Colonic mucosa (tissue), 4 donors: ENCODE measurements at places on chromosomes 2 and 18.
A peak's percentile ranks its signal among the peaks of the same experiment; 100 is the strongest.

DNA sequence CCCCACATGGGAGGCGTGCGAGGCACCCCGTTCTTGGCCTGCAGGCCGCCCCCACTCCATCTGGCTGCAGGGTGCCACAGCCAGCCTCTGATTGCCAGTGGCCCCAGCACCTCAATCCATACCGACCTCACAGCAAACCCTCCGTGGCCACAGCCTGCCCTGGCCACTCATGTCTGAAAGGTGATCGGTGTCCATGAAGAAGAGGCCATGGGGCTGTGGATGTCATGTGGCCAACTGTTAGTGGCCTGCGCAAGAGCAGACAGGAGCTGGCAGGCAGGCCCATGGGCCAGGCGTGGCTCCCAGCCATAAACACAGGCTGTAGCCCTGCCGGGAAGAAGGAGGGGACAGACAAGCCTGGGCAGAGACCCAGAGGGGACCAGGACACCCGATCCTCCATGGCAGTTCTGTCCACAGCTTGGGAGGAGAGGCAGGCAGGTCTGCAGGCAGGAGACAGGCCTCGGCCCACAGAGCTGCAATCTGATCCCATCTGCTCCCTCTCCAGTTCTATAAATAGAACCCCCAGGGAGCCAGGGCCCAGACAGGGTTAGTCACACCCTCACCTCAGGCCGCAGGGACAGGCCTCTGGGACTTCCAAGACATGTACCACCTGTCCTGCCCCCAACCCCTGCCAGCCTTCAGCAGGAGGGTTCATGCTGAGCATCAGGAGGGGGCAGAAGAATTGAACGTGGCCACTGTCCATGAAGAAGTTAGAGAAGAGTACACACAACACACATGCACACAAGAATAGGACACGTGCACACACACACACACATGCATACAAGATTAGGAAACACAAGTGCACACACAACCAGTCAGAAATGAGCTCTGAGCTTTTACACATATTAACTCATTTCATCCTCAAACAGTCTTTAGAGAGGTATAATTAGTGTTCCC, 16.9 kb downstream of the STEAP3 start:
- DNase-seq = peak; percentile 65

DNA sequence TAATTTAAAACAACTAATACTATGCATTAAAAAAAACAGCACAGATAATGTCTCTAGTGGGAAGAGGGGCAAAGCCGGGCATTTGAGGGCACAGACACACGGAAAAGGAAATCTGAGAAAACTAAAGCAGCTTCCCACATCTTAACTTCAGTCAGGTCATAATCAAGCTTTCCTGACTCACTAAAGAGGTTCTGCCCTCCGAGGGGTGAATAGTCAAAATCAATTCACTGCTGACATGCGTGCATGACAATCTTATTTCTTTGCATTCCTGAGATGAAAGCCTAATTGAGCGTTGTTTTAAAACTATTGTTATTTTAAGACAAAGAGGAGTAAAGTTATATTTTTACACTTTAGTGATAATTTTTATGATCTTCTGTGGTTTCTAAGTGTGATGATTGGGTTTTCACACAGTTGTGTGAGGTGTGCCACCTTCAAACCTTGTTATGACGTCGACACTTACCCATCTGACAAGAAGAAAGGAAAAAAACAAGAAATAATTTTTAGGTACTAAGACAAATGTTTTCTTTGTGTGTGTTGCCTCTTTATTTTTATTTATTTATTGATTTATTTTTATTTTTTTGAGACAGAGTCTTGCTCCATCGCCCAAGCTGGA, 90.9 kb downstream of the GATA6 start:
- DNase-seq = no peak

DNA sequence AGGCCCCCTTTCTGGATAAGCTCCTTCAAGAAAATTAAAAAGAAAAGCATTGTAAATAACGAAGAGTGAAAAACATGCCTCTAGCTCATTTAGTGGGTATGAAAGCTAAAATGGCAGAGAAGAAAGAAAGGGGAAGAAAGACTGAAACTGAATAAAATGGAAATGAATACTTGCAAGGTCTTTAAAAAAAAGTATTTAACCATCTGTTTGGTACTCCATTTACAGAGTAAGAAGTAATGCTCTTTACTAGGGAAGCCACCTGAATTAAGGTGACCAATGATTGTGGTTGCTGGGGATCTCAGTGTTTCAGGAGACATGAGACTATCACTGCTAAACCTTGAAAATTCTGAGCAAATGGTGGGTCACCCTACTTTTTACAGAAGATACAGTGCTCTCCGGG, 17.7 kb upstream of the ARL5A start:
- DNase-seq = no peak

DNA sequence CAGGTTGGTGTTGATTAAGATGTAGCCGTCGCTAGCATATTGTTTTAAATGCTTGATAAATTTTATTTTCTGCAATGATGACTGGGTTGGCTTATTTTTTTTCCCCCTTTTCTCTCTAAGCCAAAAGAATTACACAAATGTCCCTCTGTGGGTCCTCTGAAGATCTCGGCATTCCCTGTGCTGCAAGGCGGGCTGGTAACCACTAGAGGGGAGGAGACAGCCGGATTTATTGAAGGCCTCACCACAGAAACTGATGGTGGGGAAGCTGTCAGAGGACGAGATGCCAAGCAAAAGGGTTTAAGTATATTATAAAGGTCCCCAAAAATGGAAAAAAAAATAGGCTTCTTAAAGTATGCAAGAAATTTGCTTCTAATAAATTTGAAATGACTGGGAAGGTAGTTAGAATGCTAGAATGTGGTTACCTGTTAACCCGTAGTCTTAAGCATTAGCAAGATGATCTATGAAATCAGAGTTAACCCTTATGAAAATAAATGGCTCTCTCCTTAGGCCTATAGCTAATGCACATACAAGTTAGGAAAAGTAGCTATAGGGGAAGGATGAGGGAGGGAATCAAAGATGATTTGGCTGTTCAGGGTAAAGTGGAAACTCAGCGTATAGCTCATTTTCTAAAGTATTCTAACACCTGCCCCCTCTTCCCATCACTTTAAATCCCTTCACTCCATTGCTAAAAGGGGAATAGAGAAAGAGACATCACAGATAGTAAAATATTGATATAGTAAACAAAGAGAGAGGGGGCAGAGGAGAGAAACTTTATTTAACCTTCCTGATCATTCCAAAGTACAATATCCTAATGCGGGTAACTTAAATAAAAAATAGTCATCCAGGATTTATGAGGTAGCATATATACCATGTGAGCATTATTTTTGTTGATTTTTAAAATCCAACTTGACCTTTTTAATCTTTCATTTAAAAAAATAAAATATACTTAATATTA, 894.5 kb upstream of the POU3F3 start:
- no peak for DNase-seq

GRCh38 chr2:136248242-136248641, 130.3 kb upstream of the CXCR4 start:
- DNase-seq = no peak

DNA sequence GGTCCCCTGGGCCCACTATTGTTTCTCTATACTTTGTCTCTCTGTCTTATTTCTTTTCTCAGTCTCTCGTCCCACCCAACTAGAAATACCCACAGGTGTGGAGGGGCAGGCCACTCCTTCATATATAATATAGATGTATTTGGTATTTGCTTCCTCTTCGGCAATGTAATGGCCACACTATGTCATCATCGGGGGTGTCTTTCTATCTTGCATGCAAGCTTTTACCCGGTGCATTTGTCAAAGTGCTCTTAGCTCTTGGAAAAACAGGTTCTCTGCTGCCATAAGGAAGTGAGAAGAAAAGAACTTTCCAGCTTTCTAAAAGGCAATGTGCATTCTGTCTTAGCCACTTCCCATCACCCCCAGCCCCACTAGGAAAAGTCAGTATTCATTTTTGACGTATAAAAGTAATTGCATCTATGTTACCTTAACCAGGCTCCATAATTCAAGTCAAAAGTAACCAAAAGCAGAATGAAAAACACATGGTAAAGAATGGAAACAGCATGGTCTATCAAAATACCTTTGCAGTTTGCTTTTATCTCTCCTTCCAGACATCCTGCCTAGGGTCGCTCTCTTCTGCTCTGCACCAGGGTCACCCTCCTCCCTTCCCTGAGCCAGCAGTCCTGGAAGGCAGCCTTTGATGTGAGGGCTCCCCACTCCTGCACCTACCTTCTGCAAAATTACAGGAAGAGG, 27.2 kb upstream of the FHL2 start:
- no peak for DNase-seq

GRCh38 chr2:158797963-158798700, 3.0 kb downstream of the DAPL1 start:
- no peak for DNase-seq

- no peak for DNase-seq
These were observed 18.3 kb downstream of the NHEJ1 start for GRCh38 chr2:219142329-219142728.

- DNase-seq = peak; percentile 16
These were observed 5.9 kb upstream of the TRABD2A start for GRCh38 chr2:84886791-84887190.

DNA sequence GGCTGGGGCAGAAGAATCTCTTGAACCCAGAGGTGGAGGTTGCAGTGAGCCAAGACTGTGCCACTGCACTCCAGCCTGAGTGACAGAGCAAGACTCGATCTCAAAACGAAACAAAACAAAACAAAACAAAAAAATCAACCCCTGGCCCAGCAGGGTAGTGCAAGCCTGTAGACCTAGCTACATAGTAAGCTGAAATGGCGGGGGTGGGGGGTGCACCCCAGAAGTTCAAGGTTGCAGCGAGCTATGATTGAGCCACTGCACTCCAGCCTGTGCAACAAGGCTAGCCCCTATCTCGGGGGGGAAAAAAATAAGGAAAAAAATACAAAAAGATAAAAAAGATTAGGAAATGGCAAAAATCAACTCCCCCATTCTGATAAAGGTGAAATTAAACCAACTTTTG, 6.4 kb downstream of the ATL2 start:
- DNase-seq = no peak

DNA sequence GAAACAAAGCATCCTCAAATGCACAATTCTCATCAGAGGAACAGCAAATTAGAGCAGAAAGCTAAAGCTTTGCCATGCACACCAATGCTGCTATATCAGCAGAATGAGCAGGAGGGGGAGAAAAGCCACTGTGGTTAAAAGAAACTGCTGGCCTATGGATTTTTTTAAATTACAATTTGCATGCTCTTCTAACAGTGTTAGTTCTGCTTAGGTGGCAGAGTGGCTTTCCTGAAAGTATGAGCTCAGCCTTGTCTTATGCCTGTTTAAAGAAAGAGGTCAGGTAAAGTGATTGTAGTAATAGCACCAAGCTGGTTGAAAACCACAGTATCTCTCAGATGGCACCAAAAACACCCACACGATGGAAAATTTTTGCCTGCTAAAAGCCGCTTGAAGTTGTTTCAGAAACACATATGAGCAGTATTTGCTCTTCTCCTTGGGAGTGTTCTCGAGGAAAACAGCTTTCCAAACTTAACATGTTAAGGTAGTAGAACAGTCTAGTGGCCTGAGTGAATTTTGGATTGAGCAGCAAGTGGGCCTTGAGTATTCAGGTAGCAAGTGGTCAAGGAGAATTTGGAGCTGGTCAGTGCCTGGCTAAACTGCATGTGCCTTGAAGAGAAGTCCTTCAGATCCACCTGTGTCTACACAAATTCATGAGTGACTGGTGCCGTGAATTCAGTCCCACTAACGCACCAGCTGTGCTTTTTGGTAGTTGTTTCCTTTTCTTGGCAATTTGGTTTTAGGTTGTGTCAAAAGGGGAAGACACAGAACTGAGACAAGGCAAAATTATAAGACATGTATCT, 19.6 kb upstream of the NDUFV2 start:
- no peak for DNase-seq

DNA sequence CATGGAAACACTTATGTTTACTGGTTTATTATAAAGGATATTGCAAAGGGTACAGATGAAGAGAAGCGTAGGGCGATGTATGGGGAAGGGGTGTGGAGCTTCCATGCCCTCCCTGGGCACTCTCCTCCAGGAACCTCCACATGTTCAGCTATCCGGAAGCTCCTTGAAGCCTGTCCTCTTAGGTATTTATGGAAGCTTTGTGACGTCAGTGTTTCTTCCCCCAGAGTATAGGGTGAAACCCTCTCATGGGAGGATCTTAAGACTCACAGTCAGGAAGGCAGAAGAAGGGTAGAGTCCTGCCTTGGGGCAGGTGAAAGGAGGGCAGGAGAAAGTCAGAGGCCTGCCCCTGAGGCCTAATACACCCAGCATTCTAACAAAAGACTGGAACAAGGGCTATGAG, 61.3 kb upstream of the CREB1 start:
- no peak for DNase-seq

GRCh38 chr2:100826494-100826893, 6.6 kb downstream of the NPAS2 start:
- DNase-seq = no peak

DNA sequence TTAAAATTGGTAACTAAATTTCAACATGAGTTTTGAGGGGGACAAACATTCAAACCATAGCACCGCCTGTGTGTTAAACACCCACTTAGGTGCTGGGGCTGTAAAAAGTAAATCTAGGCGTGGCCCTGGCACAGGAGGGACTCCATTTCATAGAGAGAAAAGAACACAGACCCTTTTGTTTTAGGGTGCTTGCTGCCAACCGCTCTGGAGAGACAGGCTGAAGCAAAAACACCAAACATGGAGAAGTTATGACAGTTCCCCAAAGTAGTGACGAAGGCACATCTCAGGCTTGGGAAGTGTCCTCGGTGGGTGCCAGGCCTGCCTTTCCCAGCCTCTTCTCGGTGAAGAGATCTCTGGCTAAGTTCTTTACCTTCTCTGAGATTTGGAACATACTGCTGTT, 5.1 kb downstream of the ACTG2 start:
- DNase-seq = no peak
